ENCODE measurements at places on chromosomes 11 and 22.

GRCh38 chr11:46978005-46978491 is 41.5 kb downstream of the CSTPP1 start:
- DNase-seq = no peak

DNA sequence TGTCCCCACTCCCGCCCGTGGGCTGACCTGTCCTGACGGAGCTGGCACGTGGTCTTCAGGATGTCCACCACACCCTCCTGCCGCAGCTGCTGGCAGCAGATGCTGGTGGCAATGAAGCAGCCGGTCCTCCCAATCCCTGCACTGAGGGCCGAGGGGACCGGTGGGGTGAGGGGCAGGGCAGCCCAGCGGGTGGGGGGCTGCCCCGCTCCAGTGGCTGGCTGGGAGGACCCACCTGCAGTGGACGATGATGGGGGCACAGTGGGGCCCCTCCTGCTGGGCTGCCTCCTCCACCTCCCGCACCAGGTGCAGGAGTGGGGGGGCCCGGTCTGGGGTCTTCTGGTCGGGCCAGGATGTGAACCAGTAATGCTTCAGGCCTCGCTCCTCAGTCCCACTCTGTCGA is 3.4 kb upstream of the IGSF22 start:
- no peak for DNase-seq

DNA sequence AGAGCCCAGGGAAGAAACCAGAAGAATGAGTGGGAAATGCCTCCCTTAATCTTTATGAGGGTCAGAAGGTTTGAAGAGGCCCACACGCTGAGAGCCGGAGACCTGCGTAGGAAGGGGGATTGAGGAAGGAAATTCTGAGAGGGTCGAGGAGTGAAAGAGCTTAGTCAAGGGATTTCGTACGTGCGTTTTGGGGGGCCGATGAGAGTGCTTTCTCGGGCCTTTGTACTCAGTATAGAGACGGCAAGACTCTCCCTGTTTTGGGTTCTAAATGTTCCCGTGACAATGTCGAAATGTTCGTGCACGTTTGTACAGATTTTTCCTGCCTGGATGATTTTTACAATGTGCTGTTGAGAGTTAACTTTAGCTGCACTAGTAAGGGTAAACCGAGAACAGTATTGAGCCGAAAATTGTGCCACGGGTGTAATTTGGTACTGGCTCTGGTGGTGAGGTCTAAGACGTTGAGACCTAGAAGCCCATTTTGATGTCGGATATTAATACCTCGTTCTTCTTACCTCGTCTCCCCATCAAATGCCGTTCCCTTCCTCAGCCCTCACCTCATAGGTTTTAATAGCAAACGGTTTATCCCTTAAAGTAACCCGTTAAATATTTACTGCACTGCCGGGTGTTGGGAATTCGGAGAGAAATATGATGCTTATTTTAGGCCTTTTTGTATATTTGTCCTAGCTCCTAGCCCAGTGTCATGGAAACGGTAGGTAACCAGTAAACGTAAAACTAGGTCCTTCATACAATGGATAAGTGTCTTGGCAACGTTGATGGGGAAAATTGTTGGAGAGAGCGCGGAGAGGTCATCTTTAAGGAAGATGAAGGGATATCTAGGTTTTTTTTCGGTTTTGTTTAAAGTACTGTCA is 734 bp downstream of the C11orf58 start:
- no peak for DNase-seq

GRCh38 chr11:21190181-21190580 is 520.8 kb downstream of the NELL1 start:
- DNase-seq = no peak

DNA sequence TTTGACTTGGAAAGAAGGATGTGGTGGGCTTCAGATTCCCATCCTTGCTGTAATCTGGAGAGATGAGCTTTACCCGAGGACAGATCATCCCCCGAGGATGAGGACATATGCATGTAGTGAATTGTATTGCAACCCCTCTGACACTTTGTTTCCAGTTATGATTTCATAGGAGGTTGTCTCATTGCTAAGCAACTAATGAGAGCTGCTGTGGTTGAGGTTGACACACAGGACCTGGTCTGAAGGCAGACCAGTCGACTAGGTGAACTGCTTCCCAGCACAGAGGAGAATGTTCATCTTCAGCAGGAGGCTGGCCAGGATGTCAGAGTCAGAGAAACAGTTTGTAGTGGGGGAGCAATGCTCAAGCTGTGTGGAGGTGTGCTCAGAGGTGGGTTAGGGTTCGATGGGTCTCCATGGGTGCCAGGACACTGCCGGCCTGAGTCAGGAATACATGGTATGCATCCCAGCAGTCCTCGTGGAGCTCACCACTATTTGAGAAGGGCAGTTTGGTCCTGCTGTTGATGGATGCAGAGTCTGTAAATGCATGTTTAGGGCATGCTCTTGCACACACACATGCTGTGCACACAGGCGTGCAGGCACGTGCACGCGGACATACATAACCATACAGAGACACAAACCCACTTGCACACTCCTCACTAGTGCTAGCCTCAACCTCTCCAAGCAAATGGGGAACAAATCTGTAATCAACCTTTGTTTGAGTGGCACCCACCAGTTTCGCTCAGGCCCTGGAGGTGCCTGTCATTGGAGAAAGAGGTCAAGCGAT is 153.7 kb downstream of the TBC1D22A start:
- no peak for DNase-seq

- no peak for DNase-seq
Measured at GRCh38 chr11:125593114-125593820, 615 bp downstream of the STT3A start.
